Kidney tubule cell (primary cell): ENCODE measurements at places on chromosomes 7 and 10.
A peak's percentile ranks its signal among the peaks of the same experiment; 100 is the strongest.

DNA sequence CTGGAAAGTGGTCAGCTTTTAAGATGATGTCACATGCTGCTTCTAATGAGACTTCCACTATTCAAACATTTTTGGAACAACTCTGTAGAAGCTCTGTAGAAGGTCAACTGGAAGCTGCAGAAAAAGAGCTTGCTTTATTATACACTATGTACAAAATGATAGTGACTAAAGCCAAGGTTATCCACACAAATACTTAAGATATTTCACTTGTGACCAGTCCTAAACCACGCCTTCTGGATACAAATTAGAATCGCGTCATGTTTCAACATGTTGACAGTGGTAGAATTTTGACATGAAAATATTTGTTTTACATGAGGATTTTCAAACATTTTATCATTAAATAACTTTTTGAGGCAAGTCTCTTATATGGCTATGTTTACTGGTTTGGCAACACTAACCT is 499.6 kb upstream of the PHF14 start:
- no peak for DNase-seq

DNA sequence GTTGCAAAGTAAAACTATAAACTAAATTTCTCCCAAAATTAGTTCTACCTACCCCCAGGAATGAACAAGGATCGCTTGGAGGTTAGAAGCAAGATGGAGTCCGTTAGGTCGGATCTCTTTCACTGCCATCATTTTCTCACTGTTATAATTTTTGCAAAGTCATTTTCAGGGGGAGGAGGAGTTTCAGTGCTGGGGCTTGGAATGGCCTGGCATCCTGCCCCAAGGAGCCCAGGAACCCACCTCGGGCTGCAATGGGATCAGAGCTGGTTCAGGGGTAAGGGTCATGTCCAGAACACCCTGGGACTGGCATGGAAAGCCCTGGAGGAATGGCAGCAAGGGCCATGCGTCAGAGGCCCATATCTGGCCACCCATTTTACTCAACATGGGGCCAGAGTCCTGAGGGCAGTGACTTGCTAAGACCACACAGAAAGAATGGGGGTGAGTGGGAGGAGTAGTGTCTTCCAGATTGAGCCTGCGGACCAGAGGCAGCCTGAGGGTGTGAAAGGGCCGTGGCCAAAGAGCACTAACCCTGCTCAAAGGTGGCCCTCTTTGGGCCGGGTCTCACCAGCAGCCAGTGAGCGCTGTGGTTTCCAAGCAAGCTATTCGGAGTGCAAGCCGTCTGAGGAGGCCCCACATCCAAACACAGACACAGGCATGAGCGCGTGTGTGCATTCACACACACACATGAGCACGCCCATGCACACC is 31.8 kb downstream of the GPRIN2 start:
- DNase-seq = peak; percentile 83

DNA sequence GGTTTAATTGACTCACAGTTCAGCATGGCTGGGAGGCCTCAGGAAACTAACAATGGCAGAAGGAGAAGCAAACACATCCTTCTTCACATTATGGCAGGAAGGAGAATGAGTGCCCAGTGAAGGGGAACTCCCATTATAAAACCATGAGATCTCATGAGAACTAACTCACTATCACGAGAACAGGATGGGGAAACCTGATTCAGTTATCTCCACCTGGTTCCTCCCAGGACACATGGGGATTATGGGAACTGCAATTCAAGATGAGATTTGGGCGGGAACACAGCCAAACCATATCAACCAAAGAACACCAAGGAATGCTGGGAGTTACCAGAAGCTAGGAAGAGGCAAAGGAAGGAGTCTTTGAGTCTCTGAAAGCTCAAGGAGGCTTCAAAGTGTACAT is 94.3 kb downstream of the IPMK start:
- DNase-seq = no peak

DNA sequence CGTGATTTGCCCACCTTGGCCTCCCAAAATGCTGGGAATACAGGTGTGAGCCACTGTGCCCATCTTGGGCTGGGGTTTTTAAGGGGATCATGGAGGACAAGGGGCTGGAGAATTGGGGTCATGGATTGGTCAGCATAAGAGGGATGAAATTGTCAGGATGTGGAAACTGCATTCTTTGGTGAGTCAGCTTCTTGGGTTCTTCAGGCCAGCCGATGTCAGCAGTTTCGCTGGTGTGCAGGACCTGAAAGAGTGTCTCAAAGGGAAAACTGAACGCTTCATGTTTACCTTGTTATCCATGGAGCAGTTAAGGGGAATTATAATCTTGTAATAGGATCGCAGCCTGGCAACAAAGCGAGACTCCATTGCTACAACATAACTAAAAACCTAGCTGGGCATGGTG is 13.0 kb downstream of the GALNT17 start:
- no peak for DNase-seq

- no peak for DNase-seq
These were observed 5.8 kb downstream of the FBH1 start for GRCh38 chr10:5895804-5896203.

- DNase-seq = no peak
These were observed 69.8 kb upstream of the PCGF5 start for GRCh38 chr10:91150631-91151030.

GRCh38 chr7:151843181-151843580 is 33.7 kb downstream of the PRKAG2 start:
- no peak for DNase-seq

DNA sequence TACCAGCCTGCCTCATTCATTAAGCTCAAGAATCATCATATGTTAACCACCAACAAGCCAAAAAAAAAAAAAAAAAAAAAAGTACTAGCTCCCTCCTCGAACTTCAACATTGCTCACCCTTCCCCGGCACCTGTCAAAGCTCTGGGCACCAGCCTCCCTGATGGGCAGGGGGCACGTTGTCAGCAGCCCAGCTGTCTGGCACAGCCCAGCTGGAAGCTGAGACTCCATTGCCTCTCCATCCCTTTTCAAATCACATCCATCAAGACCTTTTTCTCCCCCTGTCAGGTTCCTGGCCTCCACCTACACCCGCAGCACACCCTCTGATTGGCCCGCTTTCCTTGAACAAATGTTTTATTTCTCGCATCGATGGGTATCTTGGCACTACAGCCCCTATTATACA is 913.3 kb upstream of the AUTS2 start:
- no peak for DNase-seq

- DNase-seq = no peak
These were observed 903.3 kb downstream of the CCSER2 start for GRCh38 chr10:85231534-85232270.

DNA sequence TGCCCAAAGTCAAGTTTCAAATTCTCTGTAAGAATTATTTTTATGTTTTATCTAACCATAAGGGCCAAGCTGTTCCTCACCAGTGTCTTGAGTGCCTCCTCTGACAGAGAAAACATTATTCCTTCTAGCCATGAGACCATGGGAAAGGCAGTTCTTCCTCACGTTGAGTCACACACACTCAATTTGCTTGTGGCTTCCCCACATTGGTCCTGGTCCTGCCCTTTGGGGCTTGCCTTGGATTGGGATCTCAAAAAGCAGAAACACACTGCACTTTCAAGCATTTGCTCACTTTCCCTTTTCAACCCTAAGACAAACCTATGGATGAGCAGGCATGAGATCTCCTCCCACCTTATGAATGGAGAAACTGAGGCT is 248.3 kb upstream of the IGFBP3 start:
- DNase-seq = peak; percentile 35

- peak; percentile 79 for DNase-seq
These were observed 45.8 kb upstream of the SKAP2 start for GRCh38 chr7:26910221-26910620.

GRCh38 chr7:5237286-5237685 is 45.5 kb upstream of the SLC29A4 start:
- no peak for DNase-seq

DNA sequence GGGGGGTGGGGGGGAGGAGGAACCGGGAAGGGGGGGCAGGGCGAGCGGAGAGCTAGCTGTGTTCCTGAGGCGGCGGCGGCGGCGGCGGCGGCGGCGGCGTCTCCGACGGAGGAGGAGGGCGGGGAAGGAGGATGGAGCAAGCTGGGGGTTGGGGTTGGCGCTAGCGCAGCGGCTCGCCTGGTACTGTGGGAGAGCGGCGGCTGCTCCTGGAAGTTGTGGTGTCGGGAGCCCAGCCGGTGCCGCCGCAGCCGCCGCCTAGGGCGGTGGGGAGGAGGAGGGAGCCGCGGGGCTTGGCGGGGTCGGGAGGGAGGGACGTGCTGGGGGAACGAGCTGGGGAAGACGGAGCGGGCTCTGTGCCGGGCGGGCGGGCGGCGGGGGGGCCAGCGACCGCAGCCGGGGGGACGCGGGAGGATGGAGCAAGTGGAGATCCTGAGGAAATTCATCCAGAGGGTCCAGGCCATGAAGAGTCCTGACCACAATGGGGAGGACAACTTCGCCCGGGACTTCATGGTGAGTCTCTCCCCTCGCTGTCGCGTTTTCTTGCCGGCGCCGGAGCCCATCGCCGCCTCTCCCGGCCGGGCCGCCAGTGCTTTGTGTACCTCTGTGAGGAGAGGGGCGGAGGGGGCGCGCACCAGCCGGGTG is at the start of gene PTPN12:
PTPN12 (plus strand) TSS at position 160 of the 642 bp plus-strand sequence; CDS start at position 412, 252 bp downstream.
- DNase-seq = no peak

GRCh38 chr10:100303724-100304319 is 17.3 kb upstream of the BLOC1S2 start:
- peak; percentile 25 for DNase-seq

DNA sequence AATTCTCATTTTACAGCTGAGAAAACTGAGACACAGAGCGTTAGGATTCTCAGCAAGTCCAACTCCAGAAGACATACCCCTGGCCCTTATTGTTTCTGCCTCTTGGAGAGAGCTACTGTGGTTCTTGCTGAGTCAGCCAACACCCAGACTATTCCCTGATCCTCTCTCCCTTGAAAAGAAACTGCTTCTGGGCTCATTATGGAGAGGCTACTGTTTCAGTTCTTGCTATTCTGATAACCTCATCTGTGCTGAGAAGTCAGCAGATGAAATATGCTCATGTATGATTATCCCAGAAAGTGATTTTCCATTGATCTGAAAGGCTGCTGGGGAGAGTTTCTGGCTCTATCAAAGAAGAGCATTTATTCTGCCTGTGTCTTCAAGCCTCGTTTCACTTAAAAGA is 455.6 kb upstream of the COBL start:
- DNase-seq = no peak

- DNase-seq = no peak
These were observed 12.9 kb downstream of the UNCX start for GRCh38 chr7:1245524-1246050.

DNA sequence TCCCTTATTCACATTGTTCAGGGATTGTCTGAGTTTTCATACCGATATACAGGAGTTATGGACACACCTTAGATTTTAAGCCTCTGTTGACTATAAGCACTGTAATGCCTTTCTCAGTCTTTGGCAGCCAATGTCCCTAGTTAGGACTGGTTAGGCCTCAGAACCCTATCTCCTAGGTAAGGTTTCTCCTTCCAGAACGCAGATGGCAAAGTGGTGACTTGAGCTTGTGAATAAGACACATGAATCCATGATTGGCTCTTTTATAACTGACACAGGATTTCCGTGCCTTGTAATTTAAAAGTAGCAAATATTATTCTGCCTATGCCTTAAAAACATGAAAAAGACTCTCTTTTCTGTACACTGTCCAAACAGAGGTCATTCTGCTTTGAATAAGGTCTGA is 12.5 kb upstream of the RNF148 start:
- no peak for DNase-seq

- DNase-seq = no peak
These were observed 4.1 kb downstream of the TBRG4 start for GRCh38 chr7:45107356-45107755.

DNA sequence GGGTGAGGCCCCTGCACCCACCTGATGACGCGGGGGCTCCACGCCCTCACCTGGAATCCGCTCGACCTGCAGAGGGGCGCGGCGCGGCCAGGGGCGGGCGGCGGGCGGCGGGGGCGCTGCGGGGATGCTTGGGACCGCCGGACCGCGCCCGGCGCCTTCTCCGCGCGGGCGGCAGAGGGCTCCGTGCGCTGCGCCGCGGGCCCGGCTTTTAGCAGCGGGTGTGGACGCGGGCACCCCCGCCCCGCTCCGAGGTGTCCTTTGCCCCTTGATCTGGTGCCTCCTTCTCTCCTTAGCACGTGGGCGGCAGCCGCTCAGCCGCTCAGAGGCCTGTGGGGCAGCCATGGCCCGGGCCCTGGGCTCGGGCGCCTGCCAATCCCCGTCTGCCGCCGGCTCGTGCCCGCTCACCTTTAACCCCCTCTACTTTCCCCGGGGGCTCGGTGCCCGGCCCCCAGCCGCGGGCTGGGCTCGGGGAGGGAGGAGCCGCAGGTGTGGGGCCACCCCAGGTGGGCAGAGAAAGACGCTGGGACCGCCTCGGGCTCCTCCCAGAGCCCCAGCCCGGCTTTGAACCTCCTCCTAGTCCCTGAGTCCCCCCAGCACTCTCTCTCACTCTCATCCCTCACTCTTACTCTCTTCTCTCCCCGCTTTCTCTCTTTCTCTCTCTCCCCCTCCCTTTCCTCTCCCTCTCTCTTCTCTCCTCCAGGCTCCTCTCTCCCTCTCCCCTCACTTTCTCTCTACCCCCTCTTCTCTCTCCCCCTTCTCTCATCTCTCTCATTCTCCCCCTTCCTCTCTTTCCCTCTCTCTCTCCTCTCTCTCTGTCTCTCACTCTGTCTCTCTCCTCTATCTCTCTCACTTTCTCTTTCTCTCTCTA is 19.7 kb upstream of the VPS37D start:
- DNase-seq = no peak

- no peak for DNase-seq
These were observed 64.9 kb downstream of the MYL10 start for GRCh38 chr7:101563943-101564777.

- no peak for DNase-seq
These were observed 233.3 kb downstream of the LRRN3 start for GRCh38 chr7:111324228-111324627.

- DNase-seq = peak; percentile 88
These were observed 34.2 kb upstream of the ANKRD2 start for GRCh38 chr10:97538411-97538810.

DNA sequence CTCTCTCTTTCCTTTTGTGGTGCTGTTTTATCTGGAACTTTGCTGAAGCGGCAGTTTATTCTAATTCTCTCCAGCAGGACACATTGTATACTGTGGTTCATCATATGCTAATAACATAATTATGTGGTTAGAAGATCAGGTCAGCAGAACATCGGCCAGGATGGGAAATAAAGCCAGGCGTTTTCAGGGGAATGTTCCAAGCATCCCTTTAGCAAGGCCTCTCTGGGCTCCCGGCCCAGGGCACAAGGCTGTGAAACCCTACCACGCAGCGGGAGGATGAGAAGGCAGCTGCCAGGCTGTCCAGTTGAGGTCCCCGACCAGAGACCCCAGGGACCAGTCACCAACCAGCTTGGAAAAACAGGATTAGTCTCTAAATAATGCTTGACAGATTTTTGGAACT is 112.2 kb upstream of the GALNT17 start:
- no peak for DNase-seq

- DNase-seq = no peak
These were observed 4.2 kb downstream of the CCL24 start for GRCh38 chr7:75809396-75809795.

- DNase-seq = peak; percentile 69
These were observed 1.9 kb upstream of the VOPP1 start for GRCh38 chr7:55574051-55574717.
